CD4-positive, alpha-beta memory T cell (primary cell): ENCODE measurements at places on chromosomes 4 and X.

GRCh38 chr4:114603497-114603896 is 4.9 kb downstream of the UGT8 start:
- DNase-seq = no peak
- H3K27me3 ChIP-seq = peaks cover 3% of the 10 kb centered on the region
- peaks cover 5% of the 10 kb centered on the region for H3K4me1 ChIP-seq
- no peak overlapping the region for H3K27ac ChIP-seq

DNA sequence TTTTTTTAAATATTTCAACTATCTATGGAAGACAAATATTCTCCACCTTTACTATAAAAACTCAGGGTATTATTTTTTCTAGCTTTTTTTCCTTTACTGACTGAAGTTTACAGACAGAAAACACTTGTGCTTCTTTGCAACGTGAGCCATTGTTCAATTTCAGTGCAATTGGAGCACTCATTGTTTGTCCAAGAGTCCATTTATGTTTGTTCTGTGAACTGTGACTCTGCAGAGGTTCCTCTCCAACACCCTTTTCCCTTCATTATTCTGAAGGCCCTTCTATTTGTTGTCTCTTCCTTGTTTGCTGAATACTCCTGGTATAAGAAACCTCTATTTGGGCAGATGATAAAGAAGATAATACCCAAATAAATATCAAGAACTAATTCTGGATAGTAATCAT is 37.4 kb downstream of the DAPP1 start:
- H3K27me3 ChIP-seq = no peaks in the 10 kb centered on the region
- H3K27ac ChIP-seq = no peak overlapping the region
- peaks cover 45% of the 10 kb centered on the region for H3K4me1 ChIP-seq
- H3K36me3 ChIP-seq = no peaks in the 10 kb centered on the region
- no peak for DNase-seq

- no peak for DNase-seq
- H3K4me3 ChIP-seq = no peak overlapping the region
- no peaks in the 10 kb centered on the region for H3K4me1 ChIP-seq
- H3K27ac ChIP-seq = no peak overlapping the region
- no peaks in the 10 kb centered on the region for H3K27me3 ChIP-seq
Observed at GRCh38 chr4:32689518-32689917, 1969.3 kb downstream of the PCDH7 start.

DNA sequence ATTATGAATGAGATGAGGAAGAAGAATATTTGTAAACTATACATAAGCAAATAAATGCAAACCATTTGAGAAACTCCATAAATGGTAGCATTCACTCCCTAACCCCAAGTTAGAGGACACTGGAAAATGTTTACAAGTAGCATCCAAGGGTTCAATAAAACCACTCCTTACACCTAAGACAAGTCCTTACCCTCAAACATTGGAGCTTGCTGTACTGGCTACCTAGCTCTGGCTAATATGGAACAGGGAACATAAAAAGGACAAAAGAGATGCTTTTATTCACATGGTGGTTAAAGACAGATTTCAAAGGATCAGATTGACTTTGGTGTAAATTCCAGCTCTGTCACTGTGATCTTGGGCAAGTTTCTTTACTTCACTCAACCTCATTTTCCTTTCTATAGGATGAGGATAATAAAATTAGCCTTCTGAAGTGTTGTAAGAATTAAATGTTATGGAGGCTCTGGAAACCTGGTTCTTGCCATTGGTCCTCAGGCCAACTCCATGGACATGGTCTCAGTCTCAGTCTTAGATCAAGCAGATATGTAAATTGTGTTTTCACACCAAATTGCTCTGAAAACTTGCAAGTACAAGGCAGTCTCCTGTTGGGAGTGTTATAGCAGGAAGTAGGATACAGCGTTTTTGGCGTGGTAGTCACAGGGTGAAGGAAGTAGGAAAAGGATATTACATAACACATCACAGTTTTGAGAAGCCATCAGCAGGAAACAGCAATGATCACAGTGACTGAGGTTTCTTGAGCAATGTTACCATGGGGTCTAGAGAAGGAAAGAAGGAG is 3.3 kb downstream of the CXCL1 start:
- H3K27me3 ChIP-seq = no peaks in the 10 kb centered on the region
- H3K4me3 ChIP-seq = no peak overlapping the region
- H3K4me1 ChIP-seq = no peaks in the 10 kb centered on the region
- no peak overlapping the region for H3K27ac ChIP-seq

GRCh38 chr4:84503495-84504437 is 4.7 kb upstream of the NKX6-1 start:
- H3K4me3 ChIP-seq = no peak overlapping the region
- no peaks in the 10 kb centered on the region for H3K36me3 ChIP-seq
- no peak for DNase-seq
- H3K27me3 ChIP-seq = peaks cover 71% of the 10 kb centered on the region

DNA sequence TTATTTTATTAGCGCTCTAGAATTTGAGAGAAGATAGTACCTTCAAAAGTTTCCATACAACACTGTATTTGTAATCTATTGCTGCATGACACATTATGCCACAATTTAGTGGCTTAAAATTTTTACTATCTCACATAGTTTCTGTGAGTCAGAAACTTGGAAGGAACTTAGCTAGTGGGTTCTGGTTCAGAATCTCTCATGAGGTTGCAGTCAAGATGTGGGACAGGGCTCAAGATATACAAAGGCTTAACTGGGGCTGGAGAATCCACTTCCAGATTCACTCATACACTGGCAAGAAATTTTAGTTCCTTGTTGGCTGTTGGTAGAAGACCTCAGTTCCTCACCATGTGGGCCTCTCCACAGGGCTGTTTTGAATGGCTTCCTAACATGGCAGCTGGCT is 11.5 kb upstream of the C4orf54 start:
- DNase-seq = no peak
- H3K4me1 ChIP-seq = no peaks in the 10 kb centered on the region
- H3K4me3 ChIP-seq = no peak overlapping the region

DNA sequence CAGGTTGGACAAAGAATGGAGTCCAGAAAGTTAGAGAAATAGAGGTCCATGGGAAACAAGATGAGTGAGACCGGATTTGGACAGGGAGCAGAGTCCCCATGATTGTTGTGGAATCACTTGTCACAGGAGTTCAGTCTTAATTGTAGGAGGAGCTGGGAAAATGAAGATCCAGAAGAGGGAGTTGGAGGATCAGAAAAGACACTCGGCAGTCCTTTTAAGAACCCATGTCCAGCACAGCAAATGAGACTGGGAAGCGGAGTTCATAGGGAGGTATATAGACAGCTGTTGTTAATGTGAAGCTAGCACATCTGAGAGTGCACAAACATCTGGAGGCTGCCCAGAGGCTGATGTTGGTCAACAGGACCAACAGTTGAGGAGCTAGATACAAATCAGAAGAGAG is 111.4 kb upstream of the RXFP1 start:
- no peaks in the 10 kb centered on the region for H3K4me1 ChIP-seq

- DNase-seq = no peak
- H3K27ac ChIP-seq = no peak overlapping the region
- H3K27me3 ChIP-seq = no peaks in the 10 kb centered on the region
Observed at GRCh38 chrX:148682206-148682605, 181.8 kb downstream of the AFF2 start.

DNA sequence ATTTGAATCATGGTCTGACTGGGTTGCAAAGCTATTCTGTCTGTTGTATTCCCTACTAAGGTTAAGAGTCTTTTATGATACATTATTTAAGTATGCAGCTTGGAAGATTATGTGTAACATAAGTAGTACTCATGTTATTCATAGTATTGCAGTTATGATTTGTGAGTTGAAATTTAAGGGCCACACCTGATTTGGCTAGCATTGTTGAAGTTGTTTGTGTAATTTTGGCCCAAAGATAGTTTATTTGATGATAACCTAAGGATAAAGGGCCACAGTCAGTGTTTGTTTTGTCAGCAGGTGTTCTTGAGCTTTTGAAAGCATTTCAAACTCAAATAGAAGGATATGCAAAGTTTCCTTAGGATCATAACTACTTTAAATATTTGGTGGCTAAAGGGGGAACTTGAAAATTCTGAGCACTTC is 38.9 kb downstream of the NUDT9 start:
- no peak for DNase-seq
- no peak overlapping the region for H3K27ac ChIP-seq
- no peaks in the 10 kb centered on the region for H3K4me1 ChIP-seq
- H3K27me3 ChIP-seq = no peaks in the 10 kb centered on the region
- peaks cover 9% of the 10 kb centered on the region for H3K36me3 ChIP-seq

DNA sequence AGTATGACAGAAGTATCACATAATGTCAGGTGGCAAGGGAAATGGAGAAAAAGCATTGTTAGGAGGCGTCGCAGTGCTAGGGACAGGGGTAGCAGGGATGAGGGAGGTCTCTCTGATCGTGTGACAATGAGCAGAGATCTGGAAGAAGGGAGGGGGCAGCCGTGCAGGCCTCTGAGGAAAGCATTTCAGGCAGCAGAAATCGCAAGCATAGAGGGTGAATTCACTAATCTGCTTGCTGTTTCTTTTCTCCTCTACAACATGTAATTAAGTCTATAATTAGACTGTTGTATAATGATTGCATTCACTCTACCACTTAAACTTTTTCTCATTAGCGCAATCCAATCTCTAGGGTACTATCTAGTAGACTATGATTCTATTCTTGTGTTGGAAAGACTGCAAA is 9.1 kb downstream of the CYP4V2 start:
- H3K27me3 ChIP-seq = no peaks in the 10 kb centered on the region
- DNase-seq = no peak
- H3K4me1 ChIP-seq = no peaks in the 10 kb centered on the region
- H3K27ac ChIP-seq = no peak overlapping the region

DNA sequence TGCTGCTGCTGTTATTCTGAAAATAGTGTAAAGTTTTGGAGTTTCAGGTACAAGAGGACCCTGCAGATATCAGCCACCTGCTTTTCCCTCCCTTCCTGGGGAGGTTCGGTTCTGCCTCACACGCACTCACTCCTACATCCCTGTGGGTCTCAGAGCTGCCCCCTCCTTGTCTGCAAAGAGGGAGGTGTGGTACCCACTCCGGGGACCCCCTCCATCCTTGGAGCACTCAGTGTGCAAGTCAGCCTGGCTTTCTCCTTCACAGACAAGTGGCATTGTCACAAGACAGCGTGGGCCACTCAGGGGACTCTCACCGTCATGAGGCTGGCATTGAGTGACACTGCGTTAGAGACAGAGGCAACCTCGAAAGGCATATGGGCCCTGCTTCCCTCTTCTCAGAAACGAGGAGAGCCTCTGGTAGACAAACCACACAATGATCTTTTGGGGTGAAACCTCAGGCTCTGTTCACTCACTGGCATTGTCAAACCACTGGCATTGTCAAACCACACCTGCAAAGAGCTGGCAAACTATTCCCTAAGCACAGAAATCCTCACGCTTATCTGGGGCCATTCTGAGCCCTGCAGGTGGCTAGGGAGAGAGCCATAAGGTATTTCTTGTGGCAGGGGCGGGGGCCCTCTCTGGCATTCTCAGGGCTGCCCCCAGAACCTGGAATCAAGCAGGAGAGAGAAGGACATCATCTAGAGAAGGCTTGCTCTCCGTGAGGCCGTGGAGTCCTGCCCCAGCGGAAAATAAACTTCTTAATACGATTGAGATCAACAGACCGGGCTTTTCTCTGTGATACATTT is 285.0 kb downstream of the SHOX start:
- H3K4me1 ChIP-seq = no peaks in the 10 kb centered on the region
- H3K36me3 ChIP-seq = no peaks in the 10 kb centered on the region
- H3K4me3 ChIP-seq = no peak overlapping the region
- H3K27me3 ChIP-seq = no peaks in the 10 kb centered on the region

DNA sequence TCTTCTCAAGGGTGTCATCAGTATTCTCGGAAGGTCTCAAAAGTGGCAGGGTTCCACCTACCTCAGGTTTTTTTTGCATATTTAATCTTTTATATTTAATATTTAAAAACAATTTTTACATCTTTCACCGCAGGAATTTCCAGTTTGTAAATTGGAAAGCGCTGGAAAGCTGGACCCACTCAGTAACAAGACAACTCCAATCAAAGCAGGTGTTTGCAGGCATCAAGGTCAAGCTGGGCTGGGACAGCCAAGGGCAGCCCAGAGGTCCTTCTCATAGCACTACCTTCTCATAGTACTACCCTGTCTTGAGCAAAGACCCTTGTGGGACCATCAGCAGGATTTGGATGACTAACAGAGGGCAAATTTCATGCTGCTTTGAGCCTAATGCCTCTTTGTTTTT is 160.1 kb downstream of the TET2 start:
- no peak overlapping the region for H3K27ac ChIP-seq
- H3K4me3 ChIP-seq = no peak overlapping the region
- H3K36me3 ChIP-seq = no peaks in the 10 kb centered on the region
- DNase-seq = no peak

DNA sequence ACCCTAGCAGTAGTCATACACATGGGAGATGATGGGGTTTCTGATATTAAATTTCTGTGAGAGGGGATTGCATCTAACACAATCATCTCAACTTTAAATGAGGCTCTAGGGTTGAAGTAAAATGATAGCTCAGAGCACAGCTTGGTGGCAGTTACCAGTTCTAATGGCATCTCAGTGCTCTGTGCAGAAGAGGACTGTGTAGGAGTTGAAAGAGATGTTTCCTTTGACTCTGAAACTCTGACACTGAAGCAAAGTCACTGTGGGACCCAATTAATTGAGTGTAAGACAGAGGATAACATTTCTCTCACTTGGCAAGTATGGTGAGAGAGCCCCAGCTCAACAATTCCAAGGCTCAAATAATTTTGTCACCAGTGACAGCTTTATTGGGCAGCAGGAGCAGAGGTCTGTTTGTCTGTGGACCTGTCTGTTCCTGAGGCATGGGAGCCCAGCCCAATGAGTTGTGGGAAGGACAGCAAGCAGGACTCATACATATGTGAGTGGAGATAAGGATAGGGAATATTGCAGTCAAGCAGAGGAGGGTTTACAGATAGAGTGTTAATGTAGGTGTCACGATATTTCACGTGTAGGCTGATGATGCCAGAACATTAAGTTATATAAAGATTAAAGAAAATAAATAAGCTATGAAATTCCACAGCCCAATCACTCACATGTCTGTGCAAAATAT is 76.7 kb upstream of the NAF1 start:
- no peak overlapping the region for H3K4me3 ChIP-seq
- no peaks in the 10 kb centered on the region for H3K27me3 ChIP-seq
- no peaks in the 10 kb centered on the region for H3K36me3 ChIP-seq
- H3K27ac ChIP-seq = no peak overlapping the region
- no peak for DNase-seq

GRCh38 chr4:36601864-36602495 is 320.6 kb downstream of the DTHD1 start:
- DNase-seq = no peak
- no peaks in the 10 kb centered on the region for H3K4me1 ChIP-seq
- H3K27ac ChIP-seq = no peak overlapping the region
- no peaks in the 10 kb centered on the region for H3K27me3 ChIP-seq

- no peaks in the 10 kb centered on the region for H3K4me1 ChIP-seq
- no peak overlapping the region for H3K27ac ChIP-seq
- H3K27me3 ChIP-seq = no peaks in the 10 kb centered on the region
Observed at GRCh38 chr4:154427149-154427548, 64.5 kb downstream of the DCHS2 start.

GRCh38 chrX:75038925-75039324 is 113.7 kb upstream of the NEXMIF start:
- peak; percentile 6 for DNase-seq
- H3K4me1 ChIP-seq = no peaks in the 10 kb centered on the region
- H3K4me3 ChIP-seq = no peak overlapping the region

- H3K27me3 ChIP-seq = no peaks in the 10 kb centered on the region
- DNase-seq = no peak
- no peaks in the 10 kb centered on the region for H3K4me1 ChIP-seq
- no peak overlapping the region for H3K4me3 ChIP-seq
- H3K36me3 ChIP-seq = no peaks in the 10 kb centered on the region
Observed at GRCh38 chr4:20393486-20394100, 141.9 kb downstream of the SLIT2 start.

GRCh38 chr4:48491514-48492176 is 1.6 kb downstream of the ZAR1 start:
- H3K36me3 ChIP-seq = no peaks in the 10 kb centered on the region
- no peak overlapping the region for H3K4me3 ChIP-seq
- H3K27ac ChIP-seq = no peak overlapping the region

- H3K4me1 ChIP-seq = no peaks in the 10 kb centered on the region
- DNase-seq = no peak
- H3K27ac ChIP-seq = no peak overlapping the region
- no peaks in the 10 kb centered on the region for H3K27me3 ChIP-seq
Observed at GRCh38 chrX:33307911-33308354, 96.6 kb upstream of the DMD start.
